ENCODE measurements at places on chromosomes 3 and 15. TPM values are rescaled to one million over a fixed set of nuclear protein-coding genes. Genes with fewer than 3 reads are reported as not detected.

GRCh38 chr15:78408961-78409360, 29.1 kb upstream of the IREB2 start:
- no peak for DNase-seq

- no peak for DNase-seq
These were observed 10.5 kb upstream of the CRBN start for GRCh38 chr3:3189961-3190360.

DNA sequence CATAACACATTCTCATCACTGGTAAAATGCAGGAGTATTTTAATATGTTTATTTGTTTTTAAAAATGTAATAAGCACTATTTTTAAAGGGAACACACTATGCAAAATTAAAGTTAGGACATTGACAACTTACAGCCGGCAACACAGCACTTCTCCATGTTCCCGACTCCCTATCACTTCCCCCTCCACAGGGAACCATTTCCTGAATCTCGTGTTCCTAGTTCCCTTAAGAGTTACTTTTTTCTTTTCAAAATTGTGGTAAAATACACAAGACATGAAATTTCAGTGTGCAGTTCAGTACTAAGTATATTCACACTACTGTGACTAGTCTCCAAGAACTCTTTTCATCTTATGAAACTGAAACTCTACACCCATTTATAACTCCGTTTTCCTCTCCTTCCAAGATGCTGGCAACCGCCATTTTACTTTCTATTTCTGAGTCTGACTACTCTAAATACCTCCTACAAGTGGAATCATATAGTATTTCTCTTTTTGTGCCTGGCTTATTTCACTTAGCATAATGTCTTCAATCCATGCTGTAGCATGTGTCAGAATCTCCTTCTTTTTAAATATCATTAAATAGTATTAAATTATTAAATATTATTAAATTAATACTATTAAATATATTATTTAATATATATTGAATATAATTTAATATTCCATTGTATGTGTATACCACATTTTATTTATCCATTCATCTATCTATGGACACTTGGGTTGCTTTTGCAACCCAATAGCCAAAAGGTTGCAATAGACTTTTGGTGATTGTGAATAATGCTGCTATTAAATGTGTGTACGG, 25.9 kb upstream of the UBE2Q2 start:
- DNase-seq: no peak

DNA sequence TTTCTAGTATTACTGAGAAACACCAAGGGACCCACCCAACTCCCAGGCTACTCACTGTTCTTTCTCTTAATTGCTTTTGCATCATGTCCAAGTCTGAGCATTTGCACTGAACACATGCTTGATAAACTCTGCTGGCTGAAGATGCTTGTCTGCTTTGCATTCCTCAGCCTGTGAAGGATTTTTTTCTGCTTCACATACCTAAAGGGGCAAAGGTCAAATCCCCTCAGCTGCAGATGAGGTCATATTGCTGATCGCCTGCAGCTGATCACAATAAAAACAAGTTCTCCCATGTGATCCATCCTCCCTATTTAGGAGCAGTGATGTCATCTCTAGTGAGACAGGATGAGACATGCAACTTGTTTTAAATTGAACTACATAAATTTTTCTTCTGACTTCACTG, 84.6 kb upstream of the DCBLD2 start:
- no peak for DNase-seq

DNA sequence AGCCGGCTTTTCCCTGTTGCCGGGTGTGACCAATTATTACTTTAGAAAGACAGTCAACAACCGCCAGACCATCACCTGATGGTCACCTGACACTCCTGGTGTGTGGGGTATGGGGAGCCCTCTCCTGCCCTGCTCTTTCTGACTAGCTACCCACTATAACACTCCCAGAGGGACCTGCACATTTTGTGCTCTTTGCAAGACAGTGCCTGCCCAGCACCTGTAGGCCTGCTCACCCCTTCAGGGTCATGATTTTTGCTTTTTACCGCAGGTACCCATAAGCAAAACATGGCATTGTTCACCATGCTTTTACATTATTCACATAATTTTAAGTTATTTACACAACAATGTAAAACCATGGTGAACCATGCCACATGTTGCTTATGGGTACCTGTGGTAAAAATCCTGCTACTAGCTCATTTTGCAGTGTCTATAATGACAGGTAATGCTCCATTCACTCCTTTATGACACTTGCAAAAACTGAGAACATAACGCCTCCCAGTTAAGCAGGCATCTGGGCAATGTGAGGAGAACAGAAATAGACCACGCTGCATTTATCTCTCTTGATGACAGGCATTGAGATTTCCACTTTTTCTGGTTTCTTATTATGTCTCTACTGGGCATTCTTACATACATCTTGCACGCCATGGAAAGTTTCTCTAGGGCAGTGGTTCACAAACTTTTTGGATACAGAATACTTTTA, 9.9 kb downstream of the CCRL2 start:
- no peak for DNase-seq

ADGRG7 gene
- polyA plus RNA-seq: 1.4 TPM

RETNLB gene
- polyA plus RNA-seq: 86.0 TPM

SEMA3B gene
- 39.2 TPM for polyA plus RNA-seq

TTC21A gene
- polyA plus RNA-seq: 2.8 TPM

GOLGA6A gene
- polyA plus RNA-seq: not detected

Measured in sigmoid colon (tissue), 7 donors.